ENCODE measurements at places on chromosomes 2 and 18. TPM values are rescaled to one million over a fixed set of nuclear protein-coding genes. Genes with fewer than 3 reads are reported as not detected.

PSME4 gene
- total RNA-seq, result 32.0 TPM

RETREG2 gene
- total RNA-seq, result 43.6 TPM

LRATD1 gene
- total RNA-seq, result 3.8 TPM

SDC1 gene
- 1.4 TPM for total RNA-seq

IAH1 gene
- total RNA-seq, result 44.8 TPM

MROH2A gene
- not detected for total RNA-seq

NDUFAF7 gene
- 8.5 TPM for total RNA-seq

All from mammary microvascular endothelial cell (primary cell).